ENCODE measurements at places on chromosomes 5 and 9.

DNA sequence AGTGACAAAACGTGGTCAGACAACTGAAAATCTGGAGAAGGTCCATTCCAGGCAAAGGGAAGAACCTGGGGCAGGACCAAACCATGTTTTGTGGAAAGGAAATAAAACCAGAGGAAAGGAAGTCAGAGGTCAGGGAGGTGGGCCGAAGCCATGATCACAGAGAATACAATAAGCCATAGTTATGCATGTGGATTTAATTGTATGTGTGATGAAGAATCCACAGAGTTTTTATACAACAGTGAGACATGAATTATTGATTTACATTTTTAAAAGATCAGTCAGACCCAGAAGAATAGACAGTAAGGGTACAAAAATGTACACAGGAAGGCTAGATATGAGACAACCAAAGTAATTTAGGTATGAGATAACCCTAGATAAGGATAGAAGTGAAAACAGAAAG, 20.8 kb downstream of the TTC33 start:
- no peak for DNase-seq

- no peak for DNase-seq
Measured at GRCh38 chr5:159181651-159182050, 27.7 kb downstream of the RNF145 start.

DNA sequence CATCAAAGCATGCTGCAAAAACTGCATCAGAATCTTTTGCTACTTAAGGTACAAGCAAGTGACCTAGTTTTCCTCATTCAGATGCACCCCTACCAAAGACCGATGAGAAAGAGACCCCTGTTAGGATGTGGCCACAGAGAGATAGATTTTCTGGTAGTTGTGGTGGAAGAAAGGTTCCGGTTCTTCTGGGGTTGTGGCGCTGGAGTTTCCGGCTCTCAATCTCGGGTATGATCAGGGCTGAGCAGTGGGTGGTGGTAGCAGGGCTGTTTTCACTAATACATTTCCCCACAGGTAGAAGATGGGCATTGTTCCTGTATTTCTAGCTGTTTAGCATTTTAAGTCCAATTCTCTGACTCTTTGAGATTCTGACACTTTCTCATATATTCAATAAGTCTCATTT, 58.4 kb downstream of the PCSK1 start:
- DNase-seq, result no peak

- DNase-seq, result no peak
Measured at GRCh38 chr5:167861129-167861927, 430.1 kb upstream of the WWC1 start.

DNA sequence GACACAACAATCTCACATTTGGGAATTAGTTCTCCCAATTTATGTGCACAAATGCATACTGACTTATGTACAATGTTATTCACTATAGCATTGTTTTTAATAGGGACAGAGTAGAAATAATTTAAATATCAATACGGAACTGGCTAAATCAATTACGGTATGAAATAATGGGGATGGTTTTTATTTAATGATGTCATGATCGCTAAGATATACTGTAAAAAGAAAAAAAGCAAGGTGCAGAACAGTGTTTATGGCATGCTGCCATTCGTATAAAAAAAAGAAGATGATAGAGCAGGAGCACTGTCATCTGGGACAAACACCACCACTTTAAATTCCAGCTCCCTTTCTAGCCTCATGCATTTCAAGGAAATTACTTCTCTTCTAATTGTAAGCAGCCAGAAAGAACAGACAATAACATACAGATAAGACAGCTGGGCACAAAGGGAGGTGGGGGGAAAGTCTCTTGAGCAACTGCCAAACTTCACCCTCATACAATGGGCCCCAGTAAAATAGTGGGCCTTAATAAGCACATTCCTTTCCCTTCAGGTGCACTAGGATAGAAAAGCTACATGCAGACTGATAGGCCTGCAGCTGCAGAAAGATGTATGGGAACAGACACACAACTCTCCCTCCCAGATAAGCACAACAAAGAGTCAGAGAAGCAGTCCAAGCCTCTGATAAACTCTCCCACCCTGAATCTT, 8.4 kb downstream of the SREK1IP1 start:
- no peak for DNase-seq

GRCh38 chr9:95584176-95584575, 67.4 kb upstream of the PTCH1 start:
- no peak for DNase-seq

GRCh38 chr9:117555964-117556629, 141.2 kb upstream of the ASTN2 start:
- no peak for DNase-seq

DNA sequence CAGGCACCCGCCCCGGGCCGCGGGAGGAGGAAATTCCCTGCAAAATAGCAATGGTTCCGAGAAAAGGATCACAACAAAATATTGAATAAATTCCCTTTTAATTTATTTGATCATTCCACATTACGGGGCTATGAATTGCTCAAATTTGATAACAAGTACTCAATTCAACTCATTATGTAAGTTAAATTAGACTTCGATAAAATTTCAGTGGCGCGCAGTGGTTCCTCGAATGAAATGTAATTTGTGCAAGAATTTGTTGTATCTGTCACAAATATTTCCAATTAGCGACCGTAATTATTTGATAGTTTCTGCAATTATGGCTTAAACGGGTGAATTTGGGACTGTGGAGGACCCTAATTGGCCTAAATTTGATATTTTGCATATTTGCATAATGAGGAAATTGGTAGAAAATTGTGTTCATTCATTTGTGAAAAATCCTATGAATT, 76.0 kb upstream of the TBCA start:
- no peak for DNase-seq

DNA sequence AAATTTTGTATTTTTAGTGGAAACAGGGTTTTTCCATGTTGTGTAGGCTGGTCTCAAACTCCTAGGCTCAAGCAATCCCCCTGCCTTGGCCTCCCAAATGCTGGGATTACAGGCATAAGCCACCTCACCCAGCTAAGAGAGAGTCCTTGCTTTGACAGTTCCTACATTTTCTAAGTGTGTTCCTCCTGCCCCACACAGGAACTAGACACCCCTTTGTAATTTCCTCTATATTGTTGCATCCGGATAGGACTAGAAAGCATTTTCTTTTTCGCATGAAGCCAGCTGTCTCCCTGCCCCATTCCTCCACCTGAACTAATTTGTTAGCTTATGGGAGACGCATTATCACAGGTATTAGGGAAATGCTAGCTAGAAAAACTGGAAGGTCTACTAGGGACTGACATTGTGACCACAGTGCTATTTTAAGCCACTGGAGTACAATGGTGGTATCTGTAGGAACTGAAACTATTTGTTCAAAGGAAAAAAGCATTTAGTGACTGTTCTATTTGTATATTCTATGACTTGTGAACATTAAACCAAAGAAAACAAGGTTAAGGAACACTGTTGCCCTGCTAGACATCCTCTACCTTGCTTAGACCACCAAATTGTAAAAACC, 214.1 kb downstream of the SMARCA2 start:
- DNase-seq, result no peak

DNA sequence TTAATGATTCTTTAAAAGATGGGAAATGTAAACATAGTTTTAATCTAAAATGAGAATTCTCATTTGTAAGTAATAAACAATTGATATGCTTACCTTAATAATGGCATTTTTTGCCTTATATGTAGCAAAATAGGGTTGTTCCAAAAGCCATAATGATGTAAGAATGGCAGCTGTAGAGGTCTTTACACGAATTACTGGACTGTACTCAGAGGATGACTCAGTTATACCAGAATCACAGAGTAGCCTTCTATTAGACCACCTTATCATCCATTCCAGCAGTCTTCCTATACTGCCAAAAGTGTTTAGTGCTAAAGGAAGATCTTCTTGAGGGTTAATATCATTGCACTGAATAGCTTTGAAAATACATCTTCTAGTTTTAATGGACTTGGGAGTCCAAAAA, 66.5 kb downstream of the CPLANE1 start:
- DNase-seq, result no peak

DNA sequence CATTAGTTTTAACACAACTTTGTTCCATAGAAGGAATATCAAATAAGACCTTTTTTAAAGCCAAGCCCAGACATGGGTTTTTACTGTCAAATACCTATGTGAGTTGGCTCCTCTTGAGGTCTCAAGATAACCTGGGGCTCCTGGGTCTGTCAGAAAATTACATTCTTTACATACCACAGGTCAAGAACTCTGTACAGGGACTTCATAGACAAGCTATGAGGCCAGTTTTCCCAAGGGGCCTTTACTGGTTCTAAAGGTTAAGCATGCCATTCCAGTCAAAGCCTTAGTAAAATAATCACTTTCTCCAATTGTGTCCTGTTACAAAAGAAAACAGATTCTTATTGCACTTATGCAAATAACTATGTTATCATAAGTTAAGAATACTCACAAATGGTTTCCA, 15.5 kb upstream of the SMC2 start:
- no peak for DNase-seq

- DNase-seq, result no peak
Measured at GRCh38 chr9:112891521-112891920, 845 bp upstream of the SLC46A2 start.

GRCh38 chr5:98630621-98631020, 142.8 kb upstream of the RGMB start:
- no peak for DNase-seq

- DNase-seq, result no peak
Measured at GRCh38 chr5:52947851-52948250, 41.3 kb upstream of the ITGA2 start.

DNA sequence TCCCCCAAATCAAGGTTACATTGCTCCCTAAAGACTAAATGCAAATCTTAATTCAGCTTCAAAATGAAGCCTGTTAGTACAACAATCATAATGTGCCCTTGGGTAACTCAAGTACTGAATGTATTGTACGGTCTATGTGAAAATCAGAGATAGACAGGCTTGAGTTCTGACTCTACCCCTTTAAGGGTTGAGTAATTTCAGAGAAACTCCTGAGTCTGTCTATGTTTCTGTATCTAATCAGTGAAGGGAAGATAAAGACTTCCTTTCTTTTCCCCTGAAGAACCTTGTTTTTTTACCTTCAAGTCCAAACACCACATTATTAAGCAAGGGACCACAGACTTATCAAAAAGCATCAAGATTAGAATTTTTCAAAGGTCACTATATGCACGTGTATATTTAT, 108.2 kb downstream of the MPDZ start:
- DNase-seq, result no peak

GRCh38 chr5:3784854-3785253, 189.2 kb downstream of the IRX1 start:
- DNase-seq, result no peak

DNA sequence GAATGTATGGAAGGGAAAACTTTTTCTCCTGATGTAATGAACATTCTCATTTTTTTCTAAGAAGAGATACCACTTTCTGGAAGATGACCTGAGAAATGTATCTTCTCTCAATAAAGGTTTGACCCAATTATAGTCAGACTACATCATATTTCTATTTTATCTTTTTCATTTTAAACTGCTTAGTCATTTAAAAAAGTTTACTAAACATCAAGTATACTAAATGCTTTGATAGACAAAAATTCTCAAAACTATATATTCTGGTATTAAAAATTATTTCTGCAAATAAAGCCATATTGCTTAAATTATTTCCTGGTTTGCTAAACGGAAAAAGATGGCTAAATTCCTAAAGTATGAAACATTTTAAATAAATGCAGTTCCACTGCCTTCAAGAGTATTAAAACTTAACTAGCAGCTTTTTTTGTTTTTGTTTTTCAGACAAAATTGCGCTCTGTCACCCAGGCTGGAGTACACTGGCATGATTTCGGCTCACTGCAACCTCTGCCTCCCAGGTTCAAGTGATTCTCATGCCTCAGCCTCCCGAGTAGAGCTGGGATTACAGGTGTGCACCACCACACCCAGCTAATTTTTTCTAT, 37.1 kb downstream of the FBXW11 start:
- DNase-seq, result no peak

DNA sequence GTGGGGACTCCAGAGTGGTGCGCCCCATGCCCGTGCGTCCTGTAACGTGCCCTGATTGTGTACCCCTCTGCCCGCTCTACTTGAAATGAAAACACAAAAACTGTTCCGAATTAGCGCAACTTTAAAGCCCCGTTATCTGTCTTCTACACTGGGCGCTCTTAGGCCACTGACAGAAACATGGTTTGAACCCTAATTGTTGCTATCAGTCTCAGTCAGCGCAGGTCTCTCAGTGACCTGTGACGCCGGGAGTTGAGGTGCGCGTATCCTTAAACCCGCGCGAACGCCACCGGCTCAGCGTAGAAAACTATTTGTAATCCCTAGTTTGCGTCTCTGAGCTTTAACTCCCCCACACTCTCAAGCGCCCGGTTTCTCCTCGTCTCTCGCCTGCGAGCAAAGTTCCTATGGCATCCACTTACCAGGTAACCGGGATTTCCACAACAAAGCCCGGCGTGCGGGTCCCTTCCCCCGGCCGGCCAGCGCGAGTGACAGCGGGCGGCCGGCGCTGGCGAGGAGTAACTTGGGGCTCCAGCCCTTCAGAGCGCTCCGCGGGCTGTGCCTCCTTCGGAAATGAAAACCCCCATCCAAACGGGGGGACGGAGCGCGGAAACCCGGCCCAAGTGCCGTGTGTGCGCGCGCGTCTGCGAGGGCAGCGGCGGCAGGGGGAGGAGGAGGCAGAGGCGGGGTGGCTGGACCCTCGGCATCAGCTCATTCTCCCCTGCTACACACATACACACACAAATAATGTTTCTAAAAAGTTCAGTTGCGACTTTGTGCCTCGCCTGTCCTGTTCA, 668 bp downstream of the GLIS3 start:
- no peak for DNase-seq

DNA sequence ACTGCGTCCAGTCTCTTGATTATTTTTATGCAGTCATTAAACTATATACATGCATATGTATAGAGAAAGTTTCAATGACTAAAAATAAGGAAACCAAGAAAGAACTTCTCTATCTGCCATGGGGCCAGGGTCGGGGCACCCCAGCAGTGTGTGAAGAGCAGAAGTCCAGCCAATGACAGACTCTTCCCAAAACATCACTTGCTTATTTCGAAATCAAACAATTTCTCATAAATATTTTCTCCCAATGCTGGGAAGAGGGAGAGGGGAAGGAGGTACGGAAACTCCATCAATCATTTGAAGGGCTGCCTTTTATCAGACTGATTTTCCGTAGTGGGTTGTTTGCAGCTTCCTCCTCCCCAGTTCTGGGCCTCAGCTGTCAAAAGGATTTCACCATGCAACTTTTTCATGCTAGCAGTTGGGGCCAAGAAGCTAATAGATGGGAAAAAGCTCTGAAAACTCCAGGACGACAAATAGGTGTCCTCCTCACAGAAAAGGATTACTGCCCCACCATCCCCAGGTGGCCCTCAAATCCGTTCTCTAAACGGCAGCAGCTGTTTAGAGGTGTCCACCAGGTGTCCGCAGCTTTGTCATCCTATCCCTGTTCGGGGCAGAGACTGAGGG, 617 bp upstream of the FPGS start:
- DNase-seq, result no peak

- DNase-seq, result no peak
Measured at GRCh38 chr5:7795306-7795705, 55.6 kb downstream of the CFAP90 start.

DNA sequence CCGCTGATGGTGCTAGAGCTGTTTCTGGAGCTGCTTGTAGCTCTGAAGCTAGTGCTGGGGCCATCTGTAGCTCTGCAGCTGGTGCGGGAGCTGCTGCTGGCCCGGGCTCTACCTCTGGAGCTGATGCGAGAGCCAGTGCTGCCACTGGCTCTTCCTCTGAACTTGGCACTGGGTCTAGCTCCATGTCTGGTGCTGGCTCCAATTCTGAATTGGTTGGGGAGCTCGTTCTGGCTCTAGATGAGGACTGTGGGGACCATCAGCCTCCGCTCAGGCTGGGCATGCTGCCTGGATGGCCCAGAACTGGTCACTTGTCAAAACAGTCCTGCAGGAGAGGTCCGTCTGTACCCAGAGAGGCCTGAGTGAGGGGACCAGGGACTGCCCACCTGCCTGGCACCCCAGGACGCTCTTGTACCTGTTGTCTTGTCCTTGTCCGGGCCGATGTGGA, 21.5 kb downstream of the OBP2B start:
- DNase-seq, result no peak

GRCh38 chr5:59094864-59095263, 512.0 kb downstream of the RAB3C start:
- no peak for DNase-seq
